Nucleus accumbens (tissue), 56 donors: ENCODE measurements at places on chromosomes 5 and 9.
A peak's percentile ranks its signal among the peaks of the same experiment; 100 is the strongest.

- no peak for DNase-seq
Measured at GRCh38 chr5:61744690-61745619, 412.9 kb downstream of the ZSWIM6 start.

- no peak for DNase-seq
Measured at GRCh38 chr9:21239911-21240310, at the start of gene IFNA14. Gene IFNA14 (minus strand): TSS chr9:21240005. CDS start chr9:21239935, 70 bp downstream.

DNA sequence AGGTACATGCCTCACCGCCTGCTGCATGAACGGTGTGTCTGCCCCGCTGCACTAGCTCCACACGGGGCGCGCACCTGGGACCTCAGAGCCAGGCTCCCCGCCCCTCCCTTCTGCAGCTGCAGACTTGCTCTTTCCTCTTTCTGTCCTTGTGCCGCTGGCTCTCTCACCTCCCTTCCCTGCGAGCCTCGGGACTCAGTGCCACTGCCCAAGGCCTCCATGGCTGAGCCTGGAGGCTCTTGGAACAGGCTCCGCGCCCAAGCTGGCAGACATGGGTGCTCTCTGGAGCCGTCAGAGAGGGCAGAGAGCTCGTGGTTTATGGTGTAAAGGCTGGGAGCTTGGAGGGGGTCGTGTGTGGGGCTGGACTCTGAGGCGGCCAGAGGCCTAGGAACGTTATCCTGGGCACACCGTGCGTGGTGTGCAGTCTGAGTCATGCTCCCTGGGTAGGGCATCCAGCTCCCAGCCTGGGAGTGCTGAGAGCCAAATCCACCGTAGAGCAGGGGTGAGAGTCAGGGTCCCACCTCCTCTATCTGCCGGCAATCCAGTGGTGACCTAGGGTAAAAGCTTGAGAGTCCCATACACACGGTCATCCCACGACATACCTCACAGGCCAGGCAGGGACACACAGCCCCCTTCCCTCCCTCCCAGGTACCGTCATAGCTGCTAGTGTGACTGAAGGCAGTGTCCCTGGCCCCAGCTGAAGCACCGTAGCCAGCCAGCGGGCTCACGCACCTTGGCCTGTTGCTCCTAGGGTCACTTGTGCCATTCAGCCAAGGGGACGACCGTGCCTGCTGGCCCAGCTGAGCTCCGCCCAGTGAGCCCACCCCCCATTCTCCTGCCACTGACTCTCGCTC is 22.4 kb downstream of the GOLGA2 start:
- no peak for DNase-seq

DNA sequence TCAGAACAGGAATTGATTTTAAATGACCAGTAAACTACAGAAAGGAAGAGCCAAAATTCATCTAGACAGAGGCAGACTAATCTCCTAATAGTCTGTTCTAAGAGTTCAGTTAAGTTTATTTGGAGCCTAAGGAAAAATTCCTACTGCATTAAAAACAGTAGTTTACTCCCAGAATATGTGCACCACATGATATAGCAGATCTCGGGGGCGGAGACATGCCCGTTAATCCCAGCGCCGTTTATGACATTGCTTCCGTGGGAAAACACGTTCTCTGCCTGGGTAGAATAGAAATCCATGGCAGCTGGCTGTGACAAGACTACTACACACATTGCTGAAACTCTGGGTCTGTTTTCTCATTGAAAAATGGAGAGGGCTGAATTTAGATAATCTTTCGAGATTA is 11.4 kb downstream of the HABP4 start:
- DNase-seq = no peak

DNA sequence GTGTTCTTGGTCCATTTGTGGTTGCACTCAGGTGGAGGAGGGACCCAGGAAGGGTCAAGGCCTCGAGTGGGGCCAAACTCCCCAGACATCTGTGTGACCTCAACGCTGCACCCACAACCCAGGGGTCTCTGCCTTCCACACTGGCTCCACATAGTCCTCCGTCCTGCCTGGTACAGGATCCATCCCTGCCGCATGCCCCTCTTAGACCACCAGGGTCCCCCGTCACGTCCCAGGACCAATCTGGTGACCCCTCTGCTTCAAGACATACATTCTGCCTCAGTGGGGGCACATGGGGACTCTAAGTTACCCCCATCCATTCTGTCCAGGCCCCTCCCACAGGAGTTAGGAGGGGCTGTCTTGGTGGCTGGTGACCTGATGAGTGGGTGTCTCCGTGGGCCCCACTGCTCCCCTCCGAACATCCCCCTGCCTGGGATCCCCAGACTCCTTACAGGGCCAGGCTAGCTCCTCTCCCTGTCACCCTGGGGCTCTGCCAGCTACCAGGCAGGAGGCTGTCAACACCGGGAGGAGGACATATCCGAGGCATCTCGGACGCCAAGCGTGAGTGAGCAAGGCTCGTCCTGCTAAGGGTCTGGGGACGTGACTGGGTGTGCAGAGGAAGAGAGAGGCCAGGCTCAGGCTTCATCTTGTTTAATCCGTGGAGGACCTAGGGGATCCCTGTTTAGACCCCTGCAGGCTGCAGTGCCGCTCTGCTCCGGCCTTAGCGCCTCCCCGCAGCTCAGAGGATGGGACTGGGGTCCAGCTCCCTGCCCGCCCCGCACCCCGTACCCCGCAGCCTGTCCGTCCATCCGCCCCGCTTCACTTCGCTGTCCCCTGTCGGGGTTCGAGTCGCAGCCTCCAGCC is 32.3 kb downstream of the TSPAN17 start:
- DNase-seq = no peak

DNA sequence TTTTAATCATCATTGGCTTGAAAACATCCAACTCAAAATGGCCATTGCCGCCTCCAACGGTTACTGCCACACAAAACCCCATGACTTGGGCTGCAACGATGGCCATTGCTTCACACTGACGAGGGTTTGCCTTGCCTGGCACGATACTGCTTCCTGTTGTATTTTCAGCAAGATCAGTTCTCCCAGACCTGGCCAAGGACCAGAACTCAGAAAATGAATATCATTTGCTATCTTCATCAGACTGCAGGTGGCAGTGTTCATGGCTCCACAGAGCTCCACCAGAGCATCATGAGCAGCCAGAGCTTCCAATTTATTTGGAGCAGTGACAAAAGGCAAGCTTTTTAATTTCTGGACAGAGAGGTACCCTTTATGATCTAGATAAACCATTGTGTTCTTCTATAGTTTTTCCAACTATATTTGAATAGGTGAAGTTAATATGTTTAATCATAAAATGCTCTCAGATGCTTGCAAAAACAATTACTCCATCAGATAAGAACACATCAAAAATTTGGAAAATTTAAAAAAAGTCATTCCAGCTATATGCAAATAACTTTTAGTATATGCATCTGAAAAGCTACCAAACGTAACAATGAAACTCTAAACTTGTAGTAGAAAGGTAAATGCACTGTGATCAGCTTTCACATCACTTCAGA is 10.4 kb downstream of the AMACR start:
- no peak for DNase-seq

DNA sequence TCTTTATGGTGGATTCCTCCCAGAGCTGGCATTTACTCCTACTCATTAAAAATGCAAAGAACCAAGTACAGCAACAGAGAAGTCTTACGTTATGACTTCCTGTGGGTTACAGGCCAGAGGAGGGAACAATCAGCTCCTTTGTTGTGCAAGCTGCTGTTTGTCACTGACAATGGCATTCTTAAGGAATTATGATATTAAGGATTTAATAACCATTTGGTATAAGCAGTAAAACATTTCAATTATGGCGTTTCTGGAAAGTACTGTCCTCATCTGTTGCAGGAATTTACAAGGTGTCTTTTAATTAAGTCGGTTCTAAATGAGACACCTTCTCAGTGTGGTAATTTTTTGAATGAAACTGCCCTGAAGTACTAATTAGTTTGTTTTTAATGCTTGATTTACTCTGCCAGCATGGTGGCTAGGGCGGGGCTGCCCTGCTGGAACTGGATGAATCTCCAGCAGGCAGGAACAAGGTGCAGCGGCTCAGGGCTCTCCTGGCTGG is 49.1 kb upstream of the VDAC1 start:
- no peak for DNase-seq

GRCh38 chr5:11000515-11001353 is 239.7 kb upstream of the DAP start:
- no peak for DNase-seq

- no peak for DNase-seq
Measured at GRCh38 chr5:151661968-151662732, 24.6 kb downstream of the SPARC start.

DNA sequence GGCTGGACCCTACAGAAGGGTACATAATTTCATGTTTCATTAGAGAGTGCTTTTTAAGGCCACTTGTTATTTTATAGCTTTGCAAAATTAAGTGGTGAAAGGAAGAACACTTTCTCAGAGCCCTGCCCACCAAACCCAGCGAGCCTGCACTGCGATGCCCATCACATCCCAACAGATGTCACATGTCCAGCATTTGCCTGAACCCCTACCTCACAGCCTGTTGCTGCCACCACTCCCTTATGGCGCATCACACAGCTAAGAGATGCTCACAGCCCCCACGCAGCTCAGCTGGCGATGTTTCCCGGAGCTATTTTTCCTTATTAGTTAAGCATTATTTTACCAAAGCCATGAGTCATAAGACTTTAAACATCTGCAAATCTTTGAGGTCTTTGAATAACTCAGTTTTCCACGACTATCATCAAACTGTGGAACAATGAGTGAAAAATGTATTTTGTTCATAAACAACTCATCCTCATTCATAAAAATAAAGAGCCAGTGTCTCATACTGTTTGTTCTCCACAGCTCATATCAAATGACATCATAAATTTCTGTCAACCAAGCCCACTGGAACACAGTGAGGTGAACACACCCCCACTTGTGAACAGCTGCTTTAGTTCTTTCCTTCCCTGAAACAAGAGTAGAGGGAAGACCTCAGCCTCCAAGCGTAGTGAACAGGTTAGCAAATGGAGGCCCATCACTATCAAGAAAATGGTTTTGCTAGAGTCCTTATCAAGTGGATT is 104.9 kb downstream of the SYK start:
- no peak for DNase-seq

DNA sequence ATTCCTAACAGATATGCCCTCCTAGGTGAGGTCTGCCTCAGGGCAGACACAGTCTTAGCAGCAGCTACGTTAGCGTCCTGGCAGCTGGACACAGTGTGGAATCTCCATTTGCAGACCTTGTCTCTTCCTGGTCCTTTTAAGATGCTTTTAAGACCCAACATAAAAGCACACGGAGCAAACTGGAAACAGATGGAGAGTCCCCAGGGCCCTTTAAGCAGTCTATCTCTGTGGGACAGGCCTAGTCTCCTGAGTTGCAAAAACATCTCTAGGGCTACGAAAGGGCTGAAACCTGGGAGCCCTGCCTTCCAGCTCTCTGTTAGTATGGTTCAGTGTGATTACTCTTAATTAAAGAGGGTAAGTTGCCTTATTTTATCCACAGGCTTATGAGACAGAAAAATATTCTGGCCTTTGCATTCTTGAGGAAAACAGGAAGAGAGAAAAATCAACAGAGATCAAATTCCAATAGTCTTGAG is 66.0 kb upstream of the GNA14 start:
- no peak for DNase-seq

GRCh38 chr5:68046445-68046844 is 169.1 kb upstream of the PIK3R1 start:
- no peak for DNase-seq

GRCh38 chr5:151659001-151659754 is 27.5 kb downstream of the SPARC start:
- DNase-seq = peak; percentile 60

- no peak for DNase-seq
Measured at GRCh38 chr5:102798104-102798785, 43.1 kb downstream of the PAM start.

DNA sequence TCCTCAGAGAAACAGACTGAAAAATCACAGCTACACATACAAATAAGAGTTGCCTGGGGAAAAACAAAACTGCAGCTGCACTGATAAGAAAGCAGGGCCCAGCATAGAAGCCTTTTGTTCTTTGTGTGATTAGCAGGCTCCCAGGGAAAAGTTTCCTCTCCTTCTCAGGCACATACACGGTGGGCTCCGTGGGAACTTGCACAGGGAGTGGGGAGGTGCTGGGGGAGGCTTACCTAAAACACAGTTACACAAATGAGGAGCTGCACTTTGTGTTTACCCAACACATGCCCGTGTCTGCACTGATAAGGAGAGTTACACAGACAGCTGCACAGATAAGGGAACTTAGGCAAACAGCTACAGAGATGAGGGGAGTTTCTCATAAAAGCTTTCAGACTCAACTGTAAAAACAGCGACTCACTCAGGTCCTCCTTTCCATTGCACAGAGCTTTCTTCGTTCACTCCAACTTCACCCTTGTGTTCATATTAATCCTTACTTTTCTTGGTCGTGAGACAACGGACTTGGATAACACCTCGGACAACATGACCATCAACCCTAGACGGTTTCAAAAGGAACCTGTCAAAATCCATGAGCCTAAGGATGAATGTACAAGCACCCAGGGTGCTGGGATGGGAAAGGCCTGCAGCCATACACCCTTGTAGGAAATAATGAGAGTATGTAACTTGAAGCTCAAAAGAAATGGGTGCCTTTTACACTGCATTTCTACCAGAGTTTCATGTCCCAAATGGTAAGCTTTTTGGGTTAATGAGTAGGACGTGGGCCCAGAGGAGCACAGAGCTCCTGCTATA is 50.8 kb downstream of the SERINC5 start:
- DNase-seq = no peak

DNA sequence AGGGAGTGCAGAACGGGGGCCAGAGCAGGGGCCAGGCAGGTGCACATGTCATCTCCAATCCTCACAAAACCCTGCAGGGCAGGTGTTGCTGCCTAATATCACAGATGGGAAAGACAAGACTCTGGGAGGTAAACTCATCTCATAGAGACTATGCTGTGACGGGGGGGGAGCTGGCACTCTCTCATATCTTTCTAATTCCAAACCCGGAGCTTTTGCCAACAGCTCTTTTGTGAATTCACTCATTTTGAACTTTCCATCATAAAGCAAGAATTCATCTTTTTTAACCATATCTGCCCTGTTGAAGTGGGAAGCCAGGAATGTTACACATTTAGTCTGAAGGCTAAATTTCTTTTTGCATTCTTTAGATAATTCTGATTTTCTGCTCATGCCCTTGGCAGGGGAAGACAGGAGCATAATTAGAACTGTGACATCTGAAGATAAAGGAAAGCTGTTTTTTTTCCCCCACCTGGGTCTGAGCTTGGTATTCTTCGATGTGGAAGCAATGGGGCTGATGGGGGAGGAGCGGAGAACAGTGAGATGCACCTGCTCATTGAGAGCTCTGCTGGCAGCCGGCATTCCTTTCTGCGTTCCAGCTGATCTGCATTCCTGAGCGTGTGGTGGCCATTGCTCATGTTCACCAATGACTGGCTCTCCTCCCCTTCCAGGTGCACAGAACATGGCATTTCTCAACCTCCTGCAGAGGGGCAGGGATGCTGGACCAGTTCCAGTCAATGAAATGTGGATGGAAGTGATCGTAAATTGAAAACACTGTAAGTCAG is 159.2 kb downstream of the NSG2 start:
- DNase-seq = peak; percentile 18

GRCh38 chr5:90488791-90489190 is 14.1 kb downstream of the POLR3G start:
- no peak for DNase-seq

- DNase-seq = peak; percentile 69
Measured at GRCh38 chr5:139660923-139661814, 13.0 kb downstream of the CXXC5 start.
